ENCODE measurements at places on chromosomes 11 and 22.

DNA sequence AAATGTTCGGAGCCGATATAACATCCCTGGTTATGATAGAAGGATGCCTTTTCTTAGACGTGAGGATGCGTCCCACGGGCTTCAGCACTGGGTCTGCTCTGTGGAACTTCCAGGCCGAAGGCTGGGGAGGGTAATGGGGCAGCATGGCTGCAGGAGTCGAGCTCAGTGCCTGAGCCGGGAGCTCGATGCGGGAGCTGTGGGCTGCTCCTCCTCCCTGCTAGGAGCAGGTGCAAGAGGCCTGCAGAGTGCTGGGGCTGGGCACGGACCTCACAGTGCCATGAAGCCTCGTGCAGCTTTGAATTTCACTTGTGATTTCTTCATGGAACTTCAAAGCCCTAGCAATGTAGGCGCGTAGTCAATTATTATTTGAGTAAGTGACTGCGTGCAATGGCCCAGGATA, 6.0 kb downstream of the TUBA8 start:
- no peak for DNase-seq

DNA sequence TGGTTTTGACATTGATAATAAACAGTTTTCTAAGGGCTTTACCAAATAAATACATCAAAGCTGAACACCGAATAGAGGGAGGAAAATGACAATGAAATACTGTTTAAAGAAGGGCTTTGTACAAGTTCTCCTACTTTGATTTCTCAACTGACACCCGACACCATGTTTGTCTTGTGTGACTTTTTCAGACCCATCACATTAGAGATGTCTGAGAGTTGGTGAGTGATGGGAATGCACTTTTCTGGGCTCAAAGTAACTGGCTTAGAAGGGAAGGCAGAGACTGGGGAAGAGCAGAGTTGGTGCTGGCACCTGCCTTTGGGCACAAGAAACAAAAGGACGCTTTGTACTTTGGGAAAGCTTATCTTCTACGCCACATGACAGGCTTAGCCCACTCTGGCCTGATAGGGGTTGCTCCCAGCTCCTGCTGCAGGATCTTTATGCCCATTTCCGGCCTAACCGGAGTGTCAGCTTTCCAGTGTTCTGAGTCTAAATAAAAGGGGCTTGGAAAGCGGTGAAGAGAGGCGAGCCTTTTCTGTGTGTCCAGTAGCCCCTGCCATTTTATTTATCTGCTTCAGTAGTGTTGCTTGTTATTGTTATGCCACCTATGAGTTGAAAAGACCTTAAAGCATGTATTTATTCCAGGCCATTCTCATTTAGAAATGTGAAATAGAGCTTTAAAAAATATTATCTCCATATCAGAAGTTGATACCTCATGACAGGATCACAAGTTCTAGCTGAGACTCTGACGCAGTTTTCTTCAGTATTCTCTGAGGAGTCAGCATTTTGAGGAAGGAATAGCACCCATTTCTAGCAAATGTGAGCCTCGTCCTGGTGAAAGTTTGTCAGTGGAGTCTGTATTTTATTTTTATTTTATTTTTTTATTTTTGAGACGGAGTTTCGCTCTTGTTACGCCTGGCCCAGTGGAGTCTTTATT, 24.2 kb downstream of the KREMEN1 start:
- no peak for DNase-seq

- DNase-seq = no peak
These were observed 21.1 kb downstream of the SERPINH1 start for GRCh38 chr11:75582895-75583717.

GRCh38 chr11:1297576-1298473, 11.6 kb downstream of the TOLLIP start:
- no peak for DNase-seq

DNA sequence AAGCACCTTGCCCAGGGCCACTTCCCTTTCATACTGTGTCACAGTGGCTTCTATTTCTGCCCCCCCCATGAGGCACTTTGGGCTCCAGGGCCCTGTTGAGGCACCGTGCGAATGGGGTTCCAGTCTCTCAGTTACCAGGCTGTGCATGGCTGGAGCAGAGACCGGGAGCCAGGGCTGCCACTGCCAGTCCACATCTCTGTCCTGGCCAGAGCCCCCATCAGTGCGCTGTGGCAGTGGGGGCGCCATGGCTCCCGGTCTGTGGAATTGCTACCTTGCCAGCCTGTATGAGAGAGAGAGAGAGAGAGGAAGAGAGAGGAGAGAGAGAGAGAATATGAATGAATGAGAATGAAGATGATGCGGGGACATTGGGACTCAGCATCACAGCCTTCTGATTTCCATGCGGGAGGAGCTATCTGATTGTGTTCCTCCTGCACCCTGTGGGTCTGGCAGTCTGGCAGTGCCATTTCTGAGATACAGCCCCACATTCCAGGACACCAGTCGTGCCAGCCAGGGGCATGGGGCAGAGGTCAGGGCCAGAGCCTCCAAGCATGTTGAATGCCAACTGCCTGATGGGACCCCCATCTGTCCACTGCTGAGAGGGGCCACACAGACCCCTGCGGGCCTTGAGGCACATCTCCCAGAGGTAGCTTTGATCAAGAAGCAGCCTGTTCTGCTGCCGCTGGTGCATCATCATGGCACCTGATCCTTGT, 279.8 kb downstream of the TBC1D22A start:
- DNase-seq = no peak

GRCh38 chr11:67651976-67652781, 1.6 kb upstream of the ACY3 start:
- no peak for DNase-seq

- no peak for DNase-seq
These were observed 67.4 kb downstream of the MICAL2 start for GRCh38 chr11:12177739-12178338.

GRCh38 chr22:35558031-35558430, 17.4 kb downstream of the RASD2 start:
- DNase-seq = no peak

DNA sequence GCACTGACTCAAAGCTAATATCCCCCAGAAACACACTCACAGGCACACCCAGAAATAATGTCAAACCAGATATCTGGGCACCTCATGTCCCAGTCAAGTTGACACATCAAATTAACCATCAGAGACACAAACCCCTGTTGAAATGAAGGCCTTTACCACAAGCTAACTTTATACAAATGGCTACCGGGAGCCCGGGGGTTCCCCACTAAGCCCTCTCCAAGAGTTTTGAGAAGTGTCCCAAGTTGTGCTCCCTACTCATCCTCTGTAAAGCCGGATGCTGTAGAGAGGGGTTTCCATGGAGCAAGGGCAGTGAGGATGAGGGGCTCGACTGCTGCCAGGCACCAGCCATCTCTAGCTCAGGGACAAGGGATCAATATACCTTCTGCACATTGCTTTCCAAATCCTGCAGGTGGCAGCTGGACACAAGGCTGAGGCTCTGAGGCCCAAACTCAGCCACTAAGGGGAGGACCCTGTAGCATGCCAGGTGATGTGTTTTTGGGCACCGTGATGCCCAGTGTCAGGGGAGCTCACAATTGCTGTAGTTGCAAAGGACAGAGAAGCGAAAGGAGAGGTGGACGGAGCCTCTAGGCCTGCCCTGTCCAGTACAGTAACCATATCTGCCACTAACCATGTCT, 145.7 kb downstream of the TTC17 start:
- DNase-seq = no peak

- DNase-seq = no peak
These were observed 52.2 kb downstream of the C11orf58 start for GRCh38 chr11:16790486-16791190.

- DNase-seq = no peak
These were observed 220.7 kb upstream of the SESN3 start for GRCh38 chr11:95451682-95452081.

DNA sequence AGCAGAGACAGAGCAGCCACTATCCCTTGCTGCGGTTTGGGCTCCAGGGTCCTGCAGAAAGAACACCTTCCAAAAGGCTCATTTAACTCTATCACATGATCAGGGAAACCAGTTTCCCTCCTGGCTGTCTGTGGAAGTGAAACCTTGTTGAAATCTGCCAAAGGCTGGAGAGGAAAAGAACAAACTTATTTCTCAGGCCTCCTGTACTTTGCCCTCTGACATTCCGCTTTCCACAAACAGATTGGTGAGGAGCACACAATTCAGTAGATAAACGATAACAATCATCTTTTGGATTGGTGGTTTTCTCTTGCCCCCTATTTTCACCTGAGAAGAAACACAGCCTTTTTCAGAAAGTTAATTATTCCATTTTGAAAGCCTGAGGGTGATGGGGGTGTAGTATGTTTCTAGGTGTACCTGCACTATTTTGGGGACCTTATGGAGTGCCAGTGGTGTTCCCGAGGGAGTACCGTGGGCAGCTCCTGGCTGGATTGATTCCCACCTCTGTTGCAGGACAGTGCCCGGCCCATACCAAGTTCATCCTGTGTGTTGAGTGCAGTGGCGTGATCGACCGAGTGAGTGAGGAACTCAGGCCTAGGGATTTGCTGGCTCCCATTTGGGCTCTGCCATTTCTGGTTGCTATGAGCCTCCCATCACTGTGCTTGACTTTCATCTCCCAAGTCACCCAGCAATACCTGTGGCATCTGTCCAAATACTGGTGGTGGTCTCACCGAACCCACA, 102.0 kb downstream of the TBC1D22A start:
- no peak for DNase-seq

Data from GOT3 (cell line).